ENCODE measurements at places on chromosomes 2 and 18.

DNA sequence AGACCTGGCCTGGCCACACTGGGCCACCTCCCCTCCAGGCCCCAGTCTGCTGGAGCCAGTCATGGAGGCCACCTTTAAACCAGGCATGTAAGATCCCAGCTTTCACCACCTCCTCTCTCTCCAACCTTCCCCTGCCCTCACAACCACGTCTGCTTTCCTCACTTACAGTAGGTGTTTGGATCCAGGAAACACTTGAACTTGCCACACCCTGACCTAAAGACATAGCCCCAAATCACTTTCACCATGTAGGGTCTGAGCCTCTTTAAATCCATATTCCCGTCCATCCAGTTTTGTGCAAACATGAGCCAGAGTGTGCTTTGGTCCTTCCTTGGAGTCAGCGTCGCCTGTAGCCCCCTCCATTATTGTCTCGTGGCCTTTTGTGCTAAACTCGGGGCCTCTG lies 66.8 kb downstream of the NRP2 start:
- DNase-seq, result no peak

DNA sequence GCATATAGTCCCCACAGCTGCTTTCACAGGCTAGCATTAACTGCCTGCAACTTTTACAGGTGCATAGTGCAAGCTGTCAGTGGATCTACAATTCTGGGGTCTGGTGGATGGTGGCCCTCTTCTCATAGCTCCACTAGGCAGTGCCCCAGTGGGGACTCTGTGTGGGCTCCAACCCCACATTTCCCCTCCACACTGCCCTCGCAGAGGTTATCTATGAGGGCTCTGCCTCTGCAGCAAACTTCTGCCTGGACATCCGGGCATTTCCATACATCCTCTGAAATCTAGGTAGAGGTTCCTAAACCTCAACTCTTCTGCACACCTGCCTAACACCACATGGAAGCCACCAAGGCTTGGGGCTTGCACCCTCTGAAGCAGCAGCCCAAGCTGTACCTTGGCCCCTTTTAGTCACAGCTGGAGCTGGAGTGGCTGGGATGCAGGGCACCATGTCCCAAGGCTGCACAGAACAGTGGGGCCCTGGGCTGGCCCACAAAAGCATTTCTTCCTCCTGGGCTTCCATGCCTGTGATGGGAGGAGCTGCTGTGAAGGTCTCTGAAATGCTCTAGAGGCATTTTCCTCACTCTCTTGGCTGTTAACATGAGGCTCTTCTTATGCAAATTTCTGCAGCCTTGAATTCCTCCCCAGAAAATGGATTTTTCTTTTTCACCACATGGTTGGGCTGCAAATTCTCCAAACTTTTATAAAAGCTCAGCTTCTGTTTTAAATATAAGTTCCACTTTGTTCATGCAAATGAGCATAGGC lies 59.3 kb downstream of the KDM3A start:
- DNase-seq, result no peak

DNA sequence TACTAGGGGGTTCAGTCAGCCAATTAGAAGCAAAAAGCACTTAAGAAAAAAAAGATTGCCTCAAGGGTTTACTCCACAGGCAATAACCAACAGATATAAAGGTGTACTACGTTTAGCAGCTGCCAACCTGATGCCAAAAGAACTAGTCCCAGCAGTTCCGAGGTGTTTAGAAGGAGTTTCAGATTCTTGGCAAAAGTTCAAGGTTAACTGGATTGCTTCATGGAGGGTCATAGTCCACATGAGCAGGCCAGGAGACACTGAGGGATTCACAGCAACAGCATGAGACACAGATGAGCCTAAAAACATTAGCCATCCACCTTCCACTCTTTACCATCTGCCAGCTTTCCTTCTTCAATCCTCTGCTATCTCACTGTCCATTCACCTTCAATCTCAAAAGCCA lies 4.9 kb upstream of the DNAH7 start:
- no peak for DNase-seq

DNA sequence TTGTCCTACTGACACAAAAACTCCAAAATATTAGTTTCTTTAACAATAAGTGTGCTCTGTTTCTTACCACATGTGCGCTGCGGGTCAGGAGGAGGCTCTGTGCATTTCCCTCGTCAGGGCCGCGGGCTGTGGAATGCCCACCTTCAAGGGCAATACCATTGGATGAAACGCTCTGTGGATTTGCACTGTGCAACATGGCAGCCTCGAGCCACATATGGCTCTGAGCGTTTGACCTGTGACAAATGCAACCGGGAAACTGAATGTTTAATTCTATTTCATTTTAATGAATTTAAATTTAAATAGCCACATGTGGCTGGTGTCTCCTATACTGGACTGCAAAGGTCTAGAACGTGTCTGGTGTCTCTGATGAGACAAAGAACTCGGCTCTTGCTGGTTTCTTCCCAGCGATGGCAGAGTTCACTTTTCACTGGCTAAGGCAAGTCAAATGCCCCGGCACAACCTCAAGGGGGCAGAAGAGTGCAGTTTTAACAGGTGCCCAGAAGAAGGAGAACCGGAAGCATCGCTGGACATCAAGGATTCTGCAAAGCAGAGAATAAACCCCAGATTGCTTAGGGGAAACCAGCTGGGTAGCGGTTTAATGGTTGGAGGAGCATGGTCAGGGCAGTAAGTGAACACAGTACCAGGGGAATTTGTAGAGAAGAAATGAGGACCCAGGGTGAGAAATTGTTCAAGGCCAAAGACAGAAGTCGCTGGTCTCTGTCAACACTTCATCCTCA lies 37.0 kb upstream of the TMEM18 start:
- no peak for DNase-seq

DNA sequence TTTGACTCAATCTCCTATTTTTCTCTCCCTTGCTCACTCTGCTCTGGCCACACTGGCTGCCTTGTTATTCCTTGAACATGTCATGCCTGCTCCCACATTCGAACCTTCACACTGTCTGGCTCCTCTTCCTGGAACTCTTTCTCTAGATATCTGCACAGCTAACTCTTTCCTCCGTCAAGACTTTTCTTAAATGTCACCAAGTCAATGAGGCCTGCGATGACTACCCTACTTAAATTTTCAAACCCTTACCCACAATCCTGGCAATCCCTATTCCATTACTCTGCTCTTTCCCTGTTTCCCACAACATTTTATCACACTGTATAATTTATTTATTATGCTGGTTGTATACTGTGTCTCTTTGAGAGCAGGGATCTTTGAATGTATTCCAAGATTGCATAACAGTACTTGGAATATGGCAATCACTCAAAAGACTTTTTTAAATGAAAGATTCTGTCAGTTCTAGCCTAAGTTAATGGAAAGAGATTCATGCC lies 206.2 kb downstream of the SRBD1 start:
- no peak for DNase-seq

DNA sequence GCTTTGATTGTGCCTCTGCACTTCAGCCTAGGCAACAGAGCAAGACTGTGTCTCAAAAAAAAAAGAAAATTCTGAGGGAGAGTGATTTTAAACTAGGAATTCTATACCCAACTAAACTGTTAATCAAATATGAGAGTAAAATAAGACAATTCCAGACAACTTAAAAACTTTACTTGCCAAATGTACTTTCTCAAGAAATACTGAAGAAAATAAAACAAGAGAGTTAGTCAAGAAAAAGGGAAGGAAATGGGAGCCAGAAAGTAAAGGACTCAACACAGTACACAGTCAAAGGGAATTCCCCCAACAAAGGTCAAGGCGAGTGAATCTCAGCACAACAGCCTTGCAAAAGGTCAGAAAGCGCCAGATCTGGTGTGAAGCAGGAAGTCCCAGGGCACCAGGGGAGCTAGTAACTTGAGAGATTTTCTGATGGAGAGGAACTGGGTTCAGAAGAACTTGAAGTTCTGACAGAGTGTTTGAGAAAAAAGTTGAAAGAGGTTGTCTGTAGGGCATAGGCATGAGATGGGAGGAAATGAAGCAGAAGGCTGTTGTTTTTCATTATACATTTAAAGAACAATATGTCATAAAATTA lies 22.6 kb upstream of the TBC1D8 start:
- DNase-seq, result no peak

GRCh38 chr2:202669841-202670240 lies 35.1 kb downstream of the FAM117B start:
- DNase-seq, result no peak

- no peak for DNase-seq
Measured at GRCh38 chr2:205579335-205579734, 103.0 kb upstream of the NRP2 start.

DNA sequence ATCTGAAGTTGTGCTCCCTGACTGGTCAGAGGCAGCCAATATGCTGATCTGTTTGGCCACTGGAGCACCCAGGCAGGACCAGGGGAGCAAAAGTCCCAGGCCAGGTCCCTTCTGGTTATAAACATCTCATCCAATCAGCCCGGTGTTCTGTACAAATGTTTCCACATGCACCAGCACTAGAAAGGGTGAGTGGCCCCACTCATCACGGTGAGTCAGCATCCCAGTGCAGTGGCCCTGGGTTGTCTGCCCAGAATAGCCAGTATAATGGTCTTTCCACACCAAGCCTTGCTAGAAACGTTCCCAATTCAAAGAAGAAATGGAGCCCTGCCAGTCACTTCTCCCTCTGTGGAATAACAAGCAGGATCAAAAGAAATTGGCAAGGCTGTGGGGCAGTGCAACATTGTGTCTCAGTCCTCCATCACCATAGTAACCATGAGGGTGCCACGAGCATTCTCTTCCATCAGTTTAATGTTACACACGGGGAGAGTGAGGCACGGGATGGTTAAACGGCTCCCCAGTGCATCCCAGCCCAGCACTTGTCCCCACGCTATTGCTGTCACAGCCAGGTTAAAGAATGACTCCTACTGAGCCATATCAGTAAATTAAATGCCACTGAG lies 174.9 kb downstream of the SEPTIN10 start:
- peak; percentile 9 for DNase-seq

DNA sequence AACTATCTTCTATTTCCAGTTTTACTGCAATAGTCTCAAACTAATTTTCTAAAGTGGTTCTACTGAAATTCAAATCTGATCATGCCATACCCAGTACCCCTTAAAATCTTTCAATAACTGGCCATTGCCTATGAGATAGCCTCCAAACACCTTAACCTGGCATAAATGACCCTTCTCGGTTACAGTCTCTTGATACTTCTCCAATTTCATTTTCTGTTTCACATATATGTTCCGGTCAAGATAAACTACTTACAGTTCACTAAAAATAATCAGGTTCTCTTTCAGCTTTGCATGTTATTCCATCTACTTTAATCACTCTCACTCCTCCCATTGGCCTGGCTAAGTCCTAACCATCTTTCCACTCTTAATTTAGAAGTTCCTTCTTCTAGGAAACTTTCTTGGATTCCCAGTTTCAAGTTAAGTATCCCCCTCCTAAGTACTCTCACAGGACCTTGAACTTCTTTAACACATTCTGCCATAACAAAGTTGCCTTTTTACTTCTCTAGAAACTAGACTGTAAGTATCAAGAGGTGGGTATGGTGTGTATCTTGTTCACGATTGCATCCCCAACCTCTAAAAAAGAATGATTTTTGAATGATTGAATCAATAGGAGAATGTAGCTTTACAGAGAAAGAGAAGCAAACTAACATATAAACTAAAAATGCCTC lies 110.2 kb upstream of the RBBP8 start:
- DNase-seq, result no peak

DNA sequence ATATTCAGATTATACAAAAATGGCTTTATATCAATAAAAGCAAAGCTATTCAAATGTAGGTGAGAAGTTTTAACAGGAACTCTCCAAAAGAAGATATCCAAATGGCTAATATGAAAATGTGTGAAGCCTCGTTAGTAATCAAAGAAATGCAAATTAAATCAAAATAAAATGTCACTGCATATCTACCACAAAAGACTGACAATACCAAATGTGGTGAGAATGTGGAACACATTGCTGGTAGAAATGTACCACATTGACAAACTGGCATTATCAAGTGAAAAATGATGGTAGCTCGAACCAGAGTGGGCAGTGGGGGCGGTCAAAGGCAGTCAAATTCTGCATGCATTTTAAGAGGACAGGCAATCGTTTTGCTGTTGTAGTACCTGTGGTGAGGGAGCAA lies 1012.7 kb downstream of the TDRD15 start:
- DNase-seq, result no peak

DNA sequence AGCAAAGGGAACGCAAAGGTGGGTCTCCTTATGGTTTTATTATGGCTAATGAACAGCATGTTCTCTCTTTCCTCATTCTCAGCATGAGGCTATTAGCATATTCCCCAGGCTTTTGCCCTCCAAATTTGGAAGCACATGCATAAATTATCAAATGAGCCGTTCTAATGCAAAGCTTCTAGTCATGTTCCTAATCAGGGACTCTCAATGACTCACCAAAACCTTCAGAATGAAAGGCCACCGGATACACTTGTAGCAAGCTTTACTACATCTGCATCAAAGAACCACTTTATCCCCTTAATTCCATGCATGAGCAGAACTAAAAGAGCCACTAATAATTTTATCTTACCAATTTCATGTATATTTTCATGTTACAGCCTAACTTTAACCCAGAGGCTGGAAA lies 310.5 kb downstream of the LRATD1 start:
- DNase-seq, result no peak

GRCh38 chr2:71715951-71716696 lies 262.8 kb downstream of the DYSF start:
- DNase-seq, result no peak

GRCh38 chr2:24774373-24774772 lies 18.8 kb downstream of the PTRHD1 start:
- no peak for DNase-seq

GRCh38 chr2:224436634-224437033 lies 34.7 kb upstream of the FAM124B start:
- no peak for DNase-seq

DNA sequence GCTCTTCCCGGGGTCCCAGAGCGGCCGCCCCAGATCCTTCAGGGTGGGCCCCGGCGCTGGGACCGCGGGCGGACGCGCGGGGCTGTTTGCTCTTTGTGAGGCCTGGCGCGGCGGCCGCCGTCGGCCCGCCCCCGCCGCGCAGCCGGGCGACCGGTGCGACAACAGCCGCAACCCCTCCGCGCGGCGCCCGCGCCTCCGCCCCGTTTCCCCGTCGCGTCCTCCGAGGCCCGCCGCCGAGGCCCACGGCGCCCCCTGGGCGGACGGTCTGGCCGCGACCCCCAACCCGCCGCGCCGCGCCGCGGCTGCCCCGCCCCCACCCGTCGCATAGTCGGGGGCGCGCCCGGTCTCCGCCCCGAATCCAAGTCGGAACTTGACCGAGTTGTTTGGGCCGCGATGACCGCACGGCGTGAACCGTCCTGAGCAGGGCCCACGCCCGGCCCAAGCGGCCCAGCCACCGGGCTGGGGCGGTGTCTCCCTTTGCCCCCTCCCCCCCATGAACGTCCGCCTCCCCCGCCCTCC lies 448 bp downstream of the YPEL5 start:
- no peak for DNase-seq

GRCh38 chr18:68800075-68800474 lies 2.2 kb downstream of the CCDC102B start:
- no peak for DNase-seq

GRCh38 chr18:61079714-61080113 lies 253.5 kb upstream of the CDH20 start:
- no peak for DNase-seq

- DNase-seq, result no peak
Measured at GRCh38 chr2:195659114-195659513, 2.1 kb downstream of the SLC39A10 start.
